IMR-90 (cell line): ENCODE measurements at places on chromosomes 12 and 14.
A peak's percentile ranks its signal among the peaks of the same experiment; 100 is the strongest.

DNA sequence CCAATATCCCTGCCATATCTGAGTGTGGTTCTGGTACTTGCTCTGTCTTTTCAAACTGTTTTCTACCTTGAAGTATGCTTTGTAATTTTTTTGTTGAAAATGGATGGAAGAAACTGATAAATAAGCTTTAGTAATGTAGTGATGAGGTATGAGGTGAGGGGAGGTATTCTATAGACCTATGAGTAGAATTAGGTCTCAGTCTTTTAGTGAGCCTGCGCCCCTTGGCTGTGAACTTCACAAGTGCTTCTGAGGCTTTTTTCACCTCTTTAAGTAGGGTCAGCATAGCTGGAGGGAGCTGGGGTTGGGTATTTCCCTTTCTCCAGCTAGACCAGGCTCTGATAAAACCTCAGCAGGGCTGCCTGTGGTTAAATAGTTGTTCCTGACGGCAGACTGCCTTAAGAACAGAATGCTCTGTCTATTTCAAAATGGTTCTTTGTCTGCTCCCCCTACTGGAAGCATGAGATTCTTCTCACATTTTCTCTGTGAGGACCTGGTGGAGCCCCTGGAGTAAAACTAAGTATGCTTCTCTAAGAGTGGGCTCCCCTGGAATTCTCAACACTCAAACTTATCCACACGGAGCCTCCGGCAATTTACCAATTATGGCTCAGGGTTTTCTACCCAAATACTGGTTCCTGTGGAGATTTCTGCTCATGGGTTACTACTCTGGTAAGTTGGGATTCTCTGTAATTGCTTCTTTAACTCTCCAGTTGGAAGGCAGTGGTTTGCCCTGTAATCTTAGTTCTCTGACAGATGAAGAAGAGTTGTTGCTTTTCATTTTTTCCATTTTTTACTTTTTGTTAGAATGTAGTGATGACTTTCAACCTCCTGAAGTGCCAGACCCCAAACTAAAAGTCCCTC, 13.1 kb downstream of the KRT5 start:
- DNase-seq: peak; percentile 65
- no peak overlapping the region for H3K27ac ChIP-seq
- no peak overlapping the region for H3K4me3 ChIP-seq
- H3K4me1 ChIP-seq: no peaks in the 10 kb centered on the region
- H3K36me3 ChIP-seq: no peaks in the 10 kb centered on the region

- no peaks in the 10 kb centered on the region for H3K27me3 ChIP-seq
- H3K4me3 ChIP-seq: peak overlapping the region; percentile 69
- peaks cover 34% of the 10 kb centered on the region for H3K36me3 ChIP-seq
- peaks cover 18% of the 10 kb centered on the region for H3K4me1 ChIP-seq
- peak; percentile 65 for DNase-seq
- H3K27ac ChIP-seq: peak overlapping the region; percentile 95
Measured at GRCh38 chr12:114681116-114681871, 2.7 kb downstream of the TBX3 start.

DNA sequence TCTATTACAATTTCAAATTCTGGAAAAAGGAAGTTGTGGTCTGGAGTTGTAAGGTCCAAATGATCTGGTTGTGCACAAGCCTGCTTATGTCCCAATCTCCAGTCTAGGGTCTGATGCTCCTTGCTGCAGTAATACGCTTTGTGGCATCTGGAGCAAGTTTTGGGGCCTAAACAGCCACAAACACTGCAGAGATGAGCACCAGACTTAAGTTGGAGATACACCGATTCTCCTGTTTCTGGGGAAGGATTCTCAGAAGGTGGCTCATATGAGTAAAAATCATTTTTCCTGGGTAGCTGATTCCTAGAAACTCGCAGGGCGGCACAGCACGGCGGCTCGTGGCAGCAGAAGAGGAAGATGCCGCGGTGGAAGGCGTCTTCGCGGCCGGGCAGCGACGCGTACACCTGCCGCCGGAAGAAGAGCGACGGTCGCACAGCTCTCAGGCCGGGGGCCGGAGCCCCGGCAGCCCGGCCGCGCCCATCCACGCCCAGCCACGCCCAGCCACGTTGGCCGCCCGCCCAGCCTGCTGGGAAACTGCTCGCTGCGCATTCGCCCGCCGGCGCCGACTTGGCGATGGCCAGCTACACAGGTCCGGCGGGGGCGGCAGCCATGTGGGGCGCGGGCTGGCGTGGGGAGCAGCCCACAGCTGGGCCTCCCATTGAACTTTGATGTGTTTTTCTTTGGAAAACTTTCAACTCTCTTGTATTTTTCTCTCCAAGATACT, 129.0 kb downstream of the ASCL4 start:
- H3K36me3 ChIP-seq: no peaks in the 10 kb centered on the region
- no peak for DNase-seq
- no peak overlapping the region for H3K27ac ChIP-seq
- H3K27me3 ChIP-seq: peaks cover 5% of the 10 kb centered on the region
- H3K4me3 ChIP-seq: no peak overlapping the region

GRCh38 chr12:1559676-1560091, 34.7 kb downstream of the FBXL14 start:
- no peak overlapping the region for H3K4me3 ChIP-seq
- DNase-seq: no peak
- no peak overlapping the region for H3K27ac ChIP-seq
- H3K27me3 ChIP-seq: no peaks in the 10 kb centered on the region

GRCh38 chr12:24778486-24779304, 170.2 kb downstream of the BCAT1 start:
- peak; percentile 75 for DNase-seq
- H3K27me3 ChIP-seq: no peaks in the 10 kb centered on the region; the same call in 1 of the 2 replicates
- H3K4me3 ChIP-seq: no peak overlapping the region
- H3K36me3 ChIP-seq: no peaks in the 10 kb centered on the region
- H3K27ac ChIP-seq: no peak overlapping the region
- peaks cover 4% of the 10 kb centered on the region; the same call in 1 of the 2 replicates for H3K4me1 ChIP-seq

DNA sequence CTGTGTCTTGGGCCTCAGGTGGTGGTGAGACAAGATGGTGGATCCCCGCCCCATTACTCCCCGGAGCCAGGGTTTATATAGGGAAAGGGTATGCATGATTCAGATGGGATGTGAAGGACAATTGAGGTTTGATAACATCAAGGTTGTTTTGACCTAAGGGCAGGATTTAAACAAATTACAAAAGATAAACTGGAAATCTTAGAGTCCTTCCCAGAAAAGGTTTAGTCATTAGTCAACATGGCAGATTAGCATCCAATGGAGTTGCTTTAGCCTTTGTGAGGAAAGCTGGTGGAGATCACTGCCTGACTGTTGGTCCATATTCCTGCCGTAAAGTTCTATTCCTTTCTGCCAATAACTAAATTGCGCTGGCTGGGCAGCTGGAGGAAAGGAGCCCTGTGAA, 15.6 kb upstream of the FRMD6 start:
- no peaks in the 10 kb centered on the region for H3K27me3 ChIP-seq
- no peak overlapping the region for H3K4me3 ChIP-seq
- no peaks in the 10 kb centered on the region for H3K36me3 ChIP-seq
- DNase-seq: no peak
- H3K4me1 ChIP-seq: peaks cover 9% of the 10 kb centered on the region
- H3K27ac ChIP-seq: no peak overlapping the region

- H3K36me3 ChIP-seq: no peaks in the 10 kb centered on the region
- peaks cover 8% of the 10 kb centered on the region for H3K27me3 ChIP-seq
- H3K4me1 ChIP-seq: peaks cover 8% of the 10 kb centered on the region; the same call in 1 of the 2 replicates
- DNase-seq: no peak
Measured at GRCh38 chr14:75579882-75580281, 1.5 kb downstream of the FLVCR2 start.

DNA sequence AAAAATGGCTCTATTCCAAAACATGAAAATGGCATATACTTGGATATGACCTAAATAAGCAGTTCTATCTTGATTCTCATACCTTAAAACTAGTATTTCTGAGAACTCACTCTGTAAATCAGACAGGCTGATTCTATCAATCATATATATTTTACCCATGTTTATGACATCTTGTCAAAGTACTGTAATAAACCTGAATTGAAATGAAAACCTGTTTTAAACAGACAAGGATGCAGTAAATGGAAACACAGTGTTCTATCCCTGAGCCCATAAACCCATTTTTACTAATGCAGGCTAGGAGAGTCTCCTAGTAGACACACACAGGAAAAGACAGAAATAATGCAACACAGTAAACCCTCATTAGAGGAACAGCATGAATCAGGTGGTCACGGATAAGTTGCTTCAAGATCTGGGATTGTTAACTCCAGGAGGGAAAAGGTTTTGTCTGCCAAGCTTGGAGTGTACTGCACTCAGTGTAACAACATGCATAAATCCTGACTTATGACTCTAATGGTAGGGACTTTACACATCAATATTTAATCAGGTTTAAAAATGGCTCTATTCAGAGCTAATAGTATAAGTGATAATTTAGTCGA, 93.6 kb upstream of the CPNE8 start:
- DNase-seq: no peak
- no peak overlapping the region for H3K4me3 ChIP-seq
- H3K36me3 ChIP-seq: no peaks in the 10 kb centered on the region

DNA sequence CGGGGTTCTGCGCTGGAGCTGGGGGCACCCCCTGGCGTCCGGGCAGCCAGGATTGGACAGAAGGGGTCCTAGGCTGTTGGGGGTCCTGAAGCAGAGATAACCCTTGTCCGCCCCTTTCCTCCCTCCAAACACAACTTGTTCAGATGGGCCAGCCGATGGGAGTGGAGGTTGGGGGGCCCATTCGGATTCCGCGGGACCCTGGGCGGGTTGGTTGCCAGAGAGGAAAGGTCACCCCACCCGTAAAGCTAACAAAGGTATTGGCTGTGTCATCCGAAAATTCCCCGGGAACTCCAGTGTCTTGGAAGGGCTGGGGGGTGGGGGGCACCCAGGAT, 1.3 kb downstream of the FAM222A start:
- peaks cover 67% of the 10 kb centered on the region for H3K27me3 ChIP-seq
- H3K36me3 ChIP-seq: no peaks in the 10 kb centered on the region
- no peak for DNase-seq
- no peak overlapping the region for H3K4me3 ChIP-seq

DNA sequence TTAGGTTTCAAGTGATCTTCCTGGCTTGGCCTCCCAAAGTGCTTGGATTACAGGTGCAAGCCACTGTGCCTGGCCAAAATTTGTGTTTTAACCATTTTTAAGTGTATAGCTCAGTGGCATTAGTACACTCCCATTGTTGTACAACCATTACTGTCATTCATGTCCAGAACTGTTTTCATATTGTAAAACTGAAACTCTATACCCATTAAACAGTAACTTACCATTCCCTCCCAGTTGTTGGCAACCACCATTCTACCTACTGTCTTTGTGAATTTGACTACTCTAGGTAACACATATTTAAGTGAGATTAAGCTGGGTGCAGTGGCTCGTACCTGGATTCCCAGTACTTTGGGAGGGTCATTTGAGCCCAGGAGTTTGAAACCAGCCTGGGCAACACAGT, 67.3 kb upstream of the KCNH3 start:
- H3K4me3 ChIP-seq: no peak overlapping the region
- no peaks in the 10 kb centered on the region; the same call in 1 of the 2 replicates for H3K4me1 ChIP-seq
- DNase-seq: no peak
- no peaks in the 10 kb centered on the region for H3K27me3 ChIP-seq
- H3K36me3 ChIP-seq: peaks cover 1% of the 10 kb centered on the region; the same call in 1 of the 2 replicates

- no peaks in the 10 kb centered on the region for H3K36me3 ChIP-seq
- H3K4me3 ChIP-seq: no peak overlapping the region
- no peak overlapping the region for H3K27ac ChIP-seq
- H3K4me1 ChIP-seq: no peaks in the 10 kb centered on the region
- no peak for DNase-seq
Measured at GRCh38 chr12:60977966-60978365, 1282.2 kb upstream of the USP15 start.
